ENCODE measurements at places on chromosomes 11 and 22.
A peak's percentile ranks its signal among the peaks of the same experiment; 100 is the strongest.

DNA sequence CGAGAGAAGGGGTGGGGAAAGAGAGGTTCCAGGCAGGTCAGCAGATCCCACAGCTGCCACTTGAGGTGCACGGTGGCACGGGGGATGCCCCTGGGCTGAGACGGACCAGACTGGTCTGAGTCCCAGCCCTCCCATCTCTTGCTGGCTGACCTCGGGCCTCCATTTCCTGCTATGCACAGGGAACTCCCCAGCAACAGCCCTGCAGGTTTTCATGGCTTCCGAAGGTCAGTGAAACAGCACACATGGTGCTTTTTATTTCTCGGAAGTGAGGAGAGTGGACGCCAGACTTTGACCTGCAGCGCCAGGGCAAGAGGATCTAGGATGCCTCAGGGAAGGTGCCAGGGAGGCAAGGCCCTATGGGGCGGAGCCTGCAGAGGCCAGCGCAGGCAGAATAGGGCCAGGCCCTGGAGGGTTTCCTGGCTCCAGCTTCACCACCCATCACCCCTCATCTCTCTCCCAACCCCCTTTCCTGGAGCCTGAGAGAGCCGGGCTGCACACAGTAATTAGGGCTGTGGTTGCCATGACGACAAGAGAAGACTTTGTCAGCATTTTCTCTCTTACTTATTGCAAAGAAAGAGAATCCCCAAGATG is 29.5 kb downstream of the SLC22A12 start:
- no peak for DNase-seq

- DNase-seq, result no peak
These were observed 472.3 kb downstream of the FAM181B start for GRCh38 chr11:82261367-82261766.

DNA sequence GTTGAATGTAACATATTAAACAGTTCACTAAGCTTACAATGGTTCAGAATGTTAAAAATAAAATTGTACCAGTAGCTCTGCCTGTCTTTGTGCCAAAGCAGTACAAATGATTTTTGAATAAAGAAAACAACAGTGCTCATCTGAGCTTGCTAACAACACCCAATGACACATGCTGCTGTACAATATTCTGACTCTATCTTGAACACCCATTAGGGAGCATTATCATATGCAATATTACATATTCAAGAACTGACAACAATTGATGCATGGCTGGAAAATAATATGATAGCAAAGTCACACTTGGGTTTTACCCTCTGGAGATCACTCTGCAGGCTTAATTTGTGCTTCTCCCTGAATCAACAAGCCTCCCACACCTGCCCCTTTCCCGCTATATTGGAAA is 953.7 kb downstream of the OPCML start:
- DNase-seq, result no peak

GRCh38 chr11:32435942-32436750 is 807 bp upstream of the WT1 start:
- DNase-seq, result no peak

DNA sequence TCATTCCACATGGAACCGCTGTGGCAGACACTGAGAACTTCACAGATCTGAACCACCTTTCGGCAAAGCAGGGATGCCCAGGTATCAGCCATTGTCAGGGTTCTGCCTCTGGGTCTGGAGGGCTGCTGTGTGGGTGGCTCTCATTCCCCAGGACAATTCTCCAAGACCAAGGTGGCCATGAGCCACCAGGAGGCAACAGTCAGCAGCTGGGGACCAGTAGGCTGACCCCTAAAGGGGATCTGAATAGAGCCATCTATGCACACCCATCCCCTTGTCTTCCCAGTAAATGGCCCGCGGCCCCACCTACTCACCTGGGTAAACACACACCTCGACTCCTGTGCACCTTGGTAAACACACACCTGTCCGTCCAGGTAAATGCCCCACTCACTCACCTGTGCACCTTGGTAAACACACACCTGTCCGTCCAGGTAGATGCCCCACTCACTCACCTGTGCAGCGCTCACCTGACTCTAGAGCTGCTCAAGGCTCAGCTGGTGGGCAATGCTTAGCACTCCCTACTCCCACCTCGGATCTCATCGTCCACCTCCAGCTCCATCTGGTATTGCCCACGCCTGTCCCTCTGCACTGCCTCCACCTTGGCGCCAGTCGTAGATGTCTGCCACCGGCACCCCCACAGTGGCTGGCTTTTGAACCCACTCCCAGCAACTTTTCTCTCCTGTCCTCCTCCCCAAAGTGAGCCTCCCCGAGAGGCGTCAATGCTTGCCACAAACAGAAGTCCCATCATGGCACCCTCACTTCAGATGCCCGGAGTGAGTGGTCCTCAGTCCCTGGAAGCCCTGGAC is 10.2 kb downstream of the SLC25A1 start:
- no peak for DNase-seq

DNA sequence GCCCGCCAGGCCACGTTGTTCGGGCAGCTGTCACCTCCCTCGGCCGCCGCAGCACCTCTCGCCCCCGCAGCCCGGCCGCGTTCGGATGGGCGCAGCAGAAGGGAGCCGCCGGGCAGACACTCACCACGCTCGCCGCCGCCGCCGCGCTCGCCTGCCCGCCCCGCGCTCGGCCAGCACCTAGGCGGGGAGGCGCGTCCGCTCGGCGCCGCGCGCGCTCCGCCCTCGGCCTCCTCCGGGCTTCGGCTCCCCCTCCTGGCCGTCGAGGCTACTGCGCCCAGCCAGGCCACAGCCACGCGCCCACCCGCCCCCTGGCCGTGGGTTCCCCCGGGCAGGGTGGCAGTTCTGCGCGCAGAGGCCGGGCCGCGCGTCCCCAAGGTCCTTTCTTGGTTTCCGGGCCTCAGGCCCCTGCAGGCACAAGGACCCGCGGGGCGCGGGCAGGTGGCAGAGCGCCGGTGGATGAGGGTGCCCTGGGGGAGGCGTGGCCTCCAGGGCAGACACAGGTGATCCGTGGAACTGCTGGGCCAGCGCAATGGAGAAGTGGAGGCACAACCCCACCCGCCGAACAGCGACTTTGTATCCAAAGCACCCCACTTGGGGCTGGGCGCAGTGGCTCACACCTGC is at the start of gene SLC25A22:
SLC25A22 (minus strand) TSS at position 189 of the 621 bp plus-strand sequence. CDS start 3,275 bp downstream, outside the sequence.
- no peak for DNase-seq

DNA sequence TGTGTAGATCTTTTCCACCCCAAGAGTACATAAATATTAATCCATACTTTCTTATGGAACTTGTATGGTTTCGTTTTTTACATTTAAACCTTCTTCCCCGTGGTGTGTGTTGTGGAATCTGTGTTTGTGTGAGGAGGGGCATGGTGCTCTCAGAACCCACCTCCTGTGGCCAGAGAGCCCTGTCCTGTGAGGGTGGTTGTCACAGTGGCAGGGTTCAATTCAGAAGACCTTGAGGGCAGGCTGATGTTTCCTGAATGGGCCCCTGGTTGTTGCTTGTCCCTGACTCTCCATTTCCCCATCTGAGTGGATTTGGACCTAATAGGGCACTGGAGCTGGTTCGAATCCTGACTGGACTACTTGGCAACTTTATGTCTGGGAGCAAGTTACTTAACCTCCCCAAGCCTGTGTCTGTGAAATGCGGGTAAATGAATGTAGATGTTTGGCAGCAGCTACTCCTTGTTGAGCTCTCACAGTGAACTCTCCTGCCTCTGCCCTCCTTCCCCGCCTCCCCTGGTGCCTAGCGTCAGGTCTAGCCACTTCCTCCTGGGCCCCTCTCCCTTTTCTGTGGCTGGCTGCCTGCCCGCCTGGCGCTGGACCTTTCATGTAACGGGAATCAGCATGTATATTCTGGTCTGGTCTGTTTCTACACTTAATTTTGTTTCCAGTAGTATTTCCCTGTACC is 7.3 kb downstream of the NEAT1 start:
- no peak for DNase-seq

DNA sequence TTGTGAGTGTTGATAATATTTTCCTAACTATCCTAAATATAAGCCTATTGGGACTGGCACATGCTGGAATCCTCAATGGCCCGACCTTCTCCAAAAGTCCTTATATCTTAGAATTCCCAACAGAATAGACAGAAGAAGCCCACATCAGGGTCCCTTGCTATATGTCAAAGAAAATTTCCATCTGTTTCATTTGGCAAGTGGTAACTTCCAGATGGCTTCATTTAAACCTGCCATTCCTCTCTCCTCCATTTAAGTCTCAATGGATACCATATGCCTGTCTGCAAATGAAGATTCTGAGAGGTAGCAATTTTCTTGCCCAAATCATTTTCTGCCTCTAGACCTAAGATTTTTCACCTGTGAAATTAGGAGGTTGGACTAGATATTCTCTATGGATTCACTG is 73.1 kb upstream of the KCNA4 start:
- DNase-seq, result no peak

GRCh38 chr22:37676736-37677492 is 1.5 kb downstream of the LGALS1 start:
- peak; percentile 97 for DNase-seq

GRCh38 chr11:43992183-43992582 is 49.7 kb downstream of the C11orf96 start:
- no peak for DNase-seq

- DNase-seq, result peak; percentile 80
These were observed 121.3 kb downstream of the APOL5 start for GRCh38 chr22:35838855-35839576.

DNA sequence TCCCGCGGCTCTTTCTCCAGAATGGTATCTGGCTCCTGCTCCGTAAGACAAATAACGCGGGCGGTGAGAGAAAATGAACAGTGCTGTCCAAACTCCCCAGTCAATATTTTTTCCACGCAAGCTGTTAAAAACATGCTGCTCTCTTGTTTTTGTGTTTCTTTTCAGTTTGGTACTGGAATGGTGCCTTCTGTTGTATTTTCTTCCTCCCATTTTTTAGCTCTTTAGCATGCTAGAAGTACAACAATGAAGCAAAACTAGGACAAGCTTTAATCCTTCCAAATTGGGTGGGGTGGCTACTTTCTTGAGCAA is 599 bp upstream of the PPP2R1B start:
- no peak for DNase-seq

GRCh38 chr11:35932681-35933319 is 11.1 kb upstream of the LDLRAD3 start:
- no peak for DNase-seq

DNA sequence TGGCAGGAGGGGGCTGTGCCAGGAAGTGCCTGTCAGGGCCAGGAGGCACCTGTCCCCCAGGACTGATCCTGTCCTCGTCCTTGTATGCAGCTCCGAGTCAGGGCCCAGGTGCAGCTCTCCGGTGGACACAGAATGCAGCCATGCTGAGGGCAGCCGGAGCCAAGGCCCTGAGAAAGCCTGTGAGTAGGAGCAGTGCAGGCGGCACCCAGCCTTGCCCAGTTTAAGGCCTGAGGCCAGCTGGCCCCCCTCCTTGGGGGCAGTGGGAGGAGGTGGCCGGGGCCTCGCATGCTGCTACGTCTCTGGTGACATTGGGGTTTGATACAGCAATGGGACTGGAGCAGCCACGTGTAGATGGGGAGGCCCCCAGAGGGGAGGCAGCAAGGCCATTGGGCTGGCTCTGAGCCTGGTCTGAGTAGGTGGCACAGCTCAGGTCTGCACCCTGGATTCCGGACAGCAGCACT is 34.9 kb downstream of the SBF1 start:
- DNase-seq, result no peak

DNA sequence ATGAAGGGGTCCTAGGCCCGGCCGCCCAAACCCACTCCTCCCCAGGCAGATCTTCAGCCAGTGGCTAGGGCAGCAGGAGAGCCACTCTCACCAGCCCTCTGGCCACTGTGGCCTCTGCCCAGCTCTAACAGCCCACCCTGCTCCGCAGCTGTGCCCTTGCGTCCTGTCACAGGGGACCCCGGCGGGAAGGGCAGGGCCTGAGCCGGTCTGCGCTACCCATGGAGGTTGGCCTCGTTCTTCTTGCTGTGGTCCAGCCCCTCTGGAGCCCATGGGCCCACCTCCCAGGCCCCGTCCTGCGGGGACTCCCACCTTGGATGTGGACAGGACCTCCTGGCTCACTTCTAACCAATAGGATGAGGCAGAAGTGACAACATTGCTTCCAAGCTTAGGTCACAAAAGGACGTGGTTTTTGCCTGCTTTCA is 38.3 kb upstream of the TH start:
- DNase-seq, result no peak

- DNase-seq, result no peak
These were observed 62.6 kb upstream of the RASD2 start for GRCh38 chr22:35477911-35478582.

DNA sequence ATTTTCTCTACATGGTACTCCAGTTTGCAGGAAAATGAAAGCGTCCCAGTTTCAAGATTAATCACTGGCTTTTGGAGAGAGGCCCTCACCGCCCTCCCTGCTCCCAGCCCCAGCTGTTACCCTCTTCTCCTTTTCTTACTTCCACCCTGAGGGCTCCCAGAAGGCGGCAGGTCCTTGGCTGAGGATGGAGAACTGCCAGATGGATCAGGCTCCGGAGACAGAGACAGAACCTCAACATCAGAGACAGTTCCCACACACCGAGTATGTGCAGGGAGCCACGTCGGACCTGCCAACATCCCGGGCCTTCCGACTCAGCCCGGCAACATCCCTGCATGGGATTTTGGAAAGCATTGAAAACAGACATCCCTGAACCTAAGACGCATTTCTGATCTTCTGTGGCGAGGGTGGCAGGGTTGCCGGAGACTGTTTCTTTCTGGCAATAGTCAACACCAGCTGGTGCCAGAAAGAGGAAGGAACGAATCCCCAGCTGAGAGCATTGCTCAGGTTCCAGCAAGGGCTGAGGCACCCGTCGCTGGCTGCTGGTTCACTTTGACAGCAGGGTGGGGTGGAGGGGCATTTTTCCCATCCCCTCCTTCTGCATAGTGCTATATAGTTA is 467.1 kb downstream of the MIAT start:
- no peak for DNase-seq

DNA sequence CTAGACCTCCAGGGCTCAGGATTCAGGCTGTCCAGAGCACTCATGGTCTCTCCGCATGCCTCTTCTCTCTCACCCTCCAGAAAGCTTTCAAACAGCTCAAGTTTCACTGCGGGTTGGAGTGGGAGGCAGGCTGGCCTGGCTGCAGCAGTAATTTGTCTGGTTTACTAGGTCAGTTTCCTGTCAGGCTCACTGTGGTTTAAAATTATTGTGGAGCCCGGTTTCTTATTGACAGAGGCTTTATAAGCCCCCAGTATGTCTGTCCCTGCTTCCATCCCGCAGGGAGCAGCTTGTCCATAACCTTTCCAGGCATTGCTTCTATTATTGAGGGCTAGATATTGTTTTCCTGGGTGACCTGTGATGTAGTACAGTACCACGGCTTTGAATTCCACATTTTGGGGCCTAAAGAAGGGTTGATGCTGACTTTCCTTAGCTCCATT is 235.3 kb upstream of the SORL1-AS1 start:
- no peak for DNase-seq

GRCh38 chr22:47209040-47209514 is 446.6 kb downstream of the TBC1D22A start:
- DNase-seq, result no peak

DNA sequence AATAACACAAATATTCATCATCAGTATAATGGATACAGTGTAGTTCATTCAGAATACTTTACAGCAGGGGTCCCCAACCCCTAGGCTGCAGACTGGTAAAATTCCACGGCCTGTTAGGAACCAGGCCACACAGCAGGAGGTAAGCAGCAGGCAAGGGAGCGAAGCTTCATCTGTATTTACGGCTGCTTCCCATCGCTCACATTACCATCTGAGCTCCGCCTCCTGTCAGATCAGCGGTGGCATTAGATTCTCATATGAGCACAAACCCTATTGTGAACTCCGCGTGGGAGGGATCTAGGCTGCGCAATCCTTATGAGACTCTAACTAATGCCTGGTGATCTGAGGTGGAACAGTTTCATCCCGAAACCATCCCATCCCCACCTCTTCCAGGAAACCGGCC is 125.1 kb downstream of the SERGEF start:
- no peak for DNase-seq

GRCh38 chr11:19848219-19848618 is 135.6 kb downstream of the NAV2 start:
- DNase-seq, result no peak

GRCh38 chr11:70535191-70535971 is 137.1 kb downstream of the CTTN start:
- no peak for DNase-seq

All from fibroblast of the conjunctiva (primary cell).